ENCODE measurements at places on chromosomes 5 and 9. TPM values are rescaled to one million over a fixed set of nuclear protein-coding genes. Genes with fewer than 3 reads are reported as not detected.

DNA sequence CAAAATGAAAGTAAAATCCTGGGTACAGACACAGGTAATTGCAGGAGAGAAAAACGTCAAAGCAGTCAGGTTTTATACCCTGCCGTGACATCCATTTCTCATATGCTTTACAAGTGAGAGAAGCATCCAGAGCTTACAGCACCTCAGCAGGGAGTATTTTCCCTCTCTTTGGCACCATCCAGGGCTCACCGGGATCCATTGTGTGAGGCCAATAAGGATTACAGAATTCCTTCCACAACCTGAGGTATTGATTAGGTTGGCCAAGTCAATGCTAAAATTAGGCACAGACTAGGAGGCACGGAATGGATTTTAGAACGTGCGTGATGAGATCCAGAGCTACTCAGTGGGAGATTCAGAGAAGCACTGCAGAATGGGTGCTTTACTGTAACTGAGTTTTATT is 296.6 kb downstream of the FBXL7 start:
- DNase-seq = no peak

- DNase-seq = no peak
Observed at GRCh38 chr5:56251918-56252553, 18.9 kb upstream of the ANKRD55 start.

DNA sequence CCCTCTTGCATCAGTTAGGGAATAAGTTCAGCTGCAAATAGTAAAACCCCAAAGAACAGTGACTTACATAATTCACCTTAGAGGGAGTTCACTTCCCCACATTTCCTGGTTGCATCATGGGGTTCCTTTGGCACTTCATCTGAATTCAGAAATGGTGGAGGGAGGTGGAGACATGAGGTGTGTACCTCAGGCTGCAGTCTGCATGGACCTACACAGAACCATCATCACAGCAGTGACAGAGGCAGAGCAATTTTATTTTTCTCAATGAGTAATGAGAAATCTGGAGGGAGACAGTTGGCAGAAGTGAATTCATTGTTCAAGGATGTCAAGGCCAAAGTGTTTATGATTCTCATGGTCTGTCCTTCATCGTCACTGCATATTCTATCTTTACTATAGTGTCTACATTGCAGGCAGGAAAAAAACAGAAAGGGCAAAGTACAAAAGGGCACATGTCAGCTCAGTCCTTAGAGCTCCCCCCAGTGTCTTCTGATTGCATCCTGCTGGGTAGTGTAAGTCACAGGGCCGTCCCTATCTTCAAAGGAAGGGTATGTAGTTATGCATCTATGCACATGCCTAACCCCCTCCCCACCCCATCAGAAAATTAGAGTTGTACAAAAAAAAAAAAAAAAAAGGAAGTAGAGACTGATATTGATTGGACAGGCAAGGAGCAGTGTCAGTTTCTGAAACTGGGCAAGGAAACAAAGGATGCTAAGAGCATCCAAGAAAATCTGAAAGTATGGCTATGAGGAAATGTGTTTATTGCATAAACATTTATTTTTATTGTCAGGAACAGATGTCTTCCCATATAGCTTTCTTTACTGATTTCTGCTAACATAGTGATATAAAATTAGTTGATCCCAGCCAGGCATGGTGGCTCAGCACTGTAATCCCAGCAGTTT is 132.7 kb upstream of the APC start:
- DNase-seq = no peak

DNA sequence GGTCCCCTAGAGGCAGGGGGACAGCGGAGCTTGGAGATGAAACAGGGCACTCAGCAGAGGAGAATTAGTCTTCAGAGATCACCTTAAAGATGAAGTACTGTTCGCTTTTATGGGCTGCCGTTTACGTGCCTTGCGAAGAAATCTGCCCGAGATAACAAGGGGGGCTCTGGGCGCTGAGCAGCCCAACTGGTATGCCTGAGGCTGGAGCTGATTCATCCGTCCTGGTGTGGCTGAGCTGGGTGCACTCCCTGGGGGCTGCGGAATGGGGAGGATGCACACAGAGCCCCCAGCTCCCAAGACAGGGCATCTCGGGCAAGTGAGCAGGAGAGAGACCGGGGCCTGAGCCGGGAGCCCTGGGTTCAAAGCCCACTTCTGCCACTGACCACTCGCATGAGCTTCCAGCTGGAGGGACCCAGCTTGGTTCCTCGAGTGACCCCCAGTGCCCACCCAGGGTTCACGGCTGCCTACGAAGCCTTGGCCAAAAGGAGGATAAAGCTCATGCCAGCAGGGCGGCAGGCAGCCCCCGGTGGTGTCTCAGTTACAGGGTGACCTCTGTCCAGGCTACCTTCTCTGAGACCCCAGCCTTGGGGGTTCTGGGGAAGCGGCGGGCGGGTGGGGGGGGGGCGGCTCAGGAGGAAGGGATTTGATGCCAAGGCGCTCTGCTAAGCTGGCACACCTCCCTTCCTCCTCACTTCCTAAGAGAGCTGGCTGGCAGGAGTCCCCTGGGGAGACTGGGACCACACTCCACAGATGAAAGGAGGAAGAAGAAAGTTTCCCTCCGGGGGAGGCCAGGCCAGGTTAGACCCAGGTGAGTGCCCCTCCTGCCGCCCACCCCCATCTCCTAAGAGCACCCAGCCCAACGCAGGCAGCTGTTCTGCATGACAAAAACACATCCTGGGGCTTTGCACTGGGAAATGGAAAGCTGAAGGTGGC is 5.7 kb downstream of the FIBCD1 start:
- no peak for DNase-seq

GRCh38 chr9:123654994-123655637 is 274.8 kb downstream of the DENND1A start:
- DNase-seq = no peak

DNA sequence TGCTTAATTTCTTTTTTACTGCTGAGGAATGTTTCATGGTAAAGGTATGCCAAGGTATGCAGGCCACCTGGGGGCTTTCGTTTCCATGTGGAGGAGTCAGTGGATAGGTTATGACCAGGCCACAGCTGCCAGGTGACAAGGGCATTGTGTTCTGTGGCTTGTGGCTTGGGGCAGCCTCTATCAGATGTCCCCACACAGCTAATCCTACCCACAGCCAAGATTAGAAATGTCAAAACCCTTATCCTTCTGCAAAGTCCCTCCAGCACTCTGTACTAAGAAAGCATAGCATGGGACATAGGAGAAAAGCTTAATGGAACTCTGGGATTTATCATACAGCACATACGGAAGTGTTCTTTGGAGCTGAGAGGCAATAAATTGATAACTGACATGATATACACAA is 171.2 kb upstream of the S1PR3 start:
- no peak for DNase-seq

GRCh38 chr5:176809544-176810080 is 747 bp upstream of the UNC5A start:
- DNase-seq = no peak

GRCh38 chr9:127334725-127335124 is 62.2 kb upstream of the SLC2A8 start:
- no peak for DNase-seq

- no peak for DNase-seq
Observed at GRCh38 chr9:137739371-137740309, 120.8 kb downstream of the EHMT1 start.

DNA sequence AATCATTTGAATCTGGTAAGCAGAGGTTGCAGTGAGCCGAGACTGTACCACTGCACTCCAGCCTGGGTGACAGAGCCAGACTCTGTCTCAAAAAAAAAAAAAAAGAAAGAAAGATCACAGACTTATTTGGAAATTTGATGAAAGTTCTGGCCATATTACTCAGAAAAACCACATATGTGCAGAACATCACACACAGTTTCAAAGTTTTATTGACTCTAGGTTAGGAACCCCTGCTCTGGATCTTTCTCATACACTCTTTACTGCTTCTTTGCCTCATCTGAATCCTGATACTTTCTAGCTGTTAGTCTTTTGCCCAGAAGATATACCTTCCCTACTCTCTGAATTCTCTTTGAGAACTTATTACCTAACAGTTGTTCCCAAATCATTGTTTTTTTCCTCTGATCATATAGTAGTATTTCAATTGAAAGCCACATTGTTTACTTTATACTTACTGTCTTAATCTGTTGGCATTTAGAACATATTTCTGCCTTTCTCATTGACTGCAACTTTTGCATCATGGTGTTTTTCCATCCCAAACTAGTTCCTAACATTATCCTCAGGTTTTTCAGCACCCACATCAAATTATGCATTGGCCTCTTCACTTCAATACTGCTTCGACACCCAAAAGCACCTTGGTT is 68.7 kb downstream of the LNPEP start:
- DNase-seq = no peak

GRCh38 chr5:56900858-56901578 is 8.4 kb upstream of the SETD9 start:
- no peak for DNase-seq

- DNase-seq = peak; percentile 38
Observed at GRCh38 chr5:177128551-177128981, 5.0 kb upstream of the NSD1 start.

DNA sequence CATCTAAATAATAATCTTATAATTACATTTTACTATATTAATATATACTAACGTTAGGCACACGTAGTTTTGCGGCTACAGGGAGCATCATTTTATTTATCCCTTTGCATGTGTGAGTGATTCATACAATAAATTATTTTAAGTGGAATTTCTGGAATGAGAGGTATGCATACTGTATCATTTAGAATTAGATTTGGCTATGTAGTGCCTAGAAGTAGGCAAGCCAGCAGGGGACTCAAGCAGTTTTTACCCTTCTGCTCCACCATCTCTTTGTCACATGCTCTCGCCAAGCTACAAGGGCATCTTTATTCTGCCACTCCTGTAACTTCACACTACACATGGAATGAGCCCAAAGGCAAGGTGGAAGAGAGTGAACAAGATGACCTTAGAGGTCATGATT is 60.8 kb downstream of the MEGF10 start:
- DNase-seq = no peak

GRCh38 chr5:6583049-6583880 is 49.6 kb downstream of the NSUN2 start:
- no peak for DNase-seq

- DNase-seq = no peak
Observed at GRCh38 chr5:157164521-157164920, 1.5 kb downstream of the GARIN3 start.

- DNase-seq = no peak
Observed at GRCh38 chr5:3105581-3105980, 354.1 kb upstream of the IRX2 start.

GRCh38 chr9:563200-563599 is 278.3 kb upstream of the DMRT1 start:
- DNase-seq = no peak

DNA sequence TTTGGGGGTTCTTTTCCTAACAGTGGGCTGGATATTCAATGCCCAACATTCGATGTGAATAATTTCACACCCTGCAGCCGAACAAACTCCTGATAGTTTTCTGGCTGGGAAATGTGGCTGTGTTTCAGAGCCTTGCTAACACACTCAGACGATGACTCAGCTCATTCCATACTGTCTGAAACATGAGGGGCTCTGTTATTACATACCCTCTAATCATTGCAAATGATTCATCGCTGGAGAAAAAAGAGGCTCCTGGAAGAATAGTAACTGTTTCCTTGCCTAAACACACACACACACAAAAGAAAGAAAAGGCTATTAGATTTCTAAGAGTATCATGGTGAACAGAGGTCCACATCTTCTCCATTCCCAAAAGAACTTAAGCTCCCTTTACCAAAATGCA is 75.8 kb downstream of the OXCT1 start:
- DNase-seq = no peak

DNA sequence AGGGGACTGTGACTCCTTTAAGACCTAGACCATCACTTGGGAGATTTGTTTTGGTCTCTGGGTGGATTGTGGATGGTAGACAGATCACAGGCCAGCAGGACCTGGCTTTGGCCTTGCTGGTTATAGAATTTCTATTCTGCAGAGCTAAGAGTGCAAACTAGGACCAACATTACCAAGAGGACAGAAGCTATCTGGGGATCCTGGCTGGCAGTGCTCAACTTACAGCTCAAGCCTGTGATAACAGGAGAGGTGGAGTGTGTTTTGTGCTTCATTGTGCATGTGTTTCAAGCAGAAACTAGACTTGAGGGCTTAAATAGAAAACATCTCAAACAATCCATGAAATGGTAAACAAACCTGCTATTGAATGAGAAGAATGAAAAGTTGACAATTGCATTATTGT is 106.7 kb downstream of the ZNF462 start:
- DNase-seq = no peak

- DNase-seq = peak; percentile 44
Observed at GRCh38 chr9:131733541-131734061, 6.3 kb downstream of the RAPGEF1 start.

DNA sequence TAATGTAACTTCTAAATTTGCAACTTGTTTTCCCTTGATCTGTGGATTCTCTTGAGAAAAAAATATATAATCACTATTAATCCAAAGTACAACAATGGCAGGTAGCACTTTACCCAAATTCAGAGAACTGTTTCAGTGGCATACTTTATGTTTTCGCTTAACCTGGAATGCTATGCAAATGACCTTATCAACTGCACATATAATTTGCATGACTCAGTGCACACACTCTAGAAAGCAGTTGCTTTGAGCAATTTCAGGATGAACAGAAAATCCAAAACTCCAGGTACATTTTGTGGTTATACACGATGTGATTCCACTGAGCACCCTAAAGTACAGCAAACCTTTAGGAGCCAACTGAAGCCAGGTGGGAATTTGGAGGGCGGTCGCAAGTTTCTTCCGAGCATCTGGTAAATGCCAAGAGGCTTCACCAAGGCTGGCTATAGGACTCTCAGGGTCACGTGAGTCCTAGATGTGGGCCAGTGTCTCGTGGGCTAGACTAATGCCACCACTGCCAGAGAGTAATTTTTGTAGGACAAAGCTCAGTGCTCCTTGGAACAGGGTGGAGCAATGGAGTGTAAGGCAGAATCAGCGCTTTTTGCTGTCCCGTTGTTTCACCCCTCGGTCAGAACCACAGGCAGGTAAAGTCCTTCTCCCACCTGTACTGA is 37.3 kb downstream of the DMGDH start:
- no peak for DNase-seq

DNA sequence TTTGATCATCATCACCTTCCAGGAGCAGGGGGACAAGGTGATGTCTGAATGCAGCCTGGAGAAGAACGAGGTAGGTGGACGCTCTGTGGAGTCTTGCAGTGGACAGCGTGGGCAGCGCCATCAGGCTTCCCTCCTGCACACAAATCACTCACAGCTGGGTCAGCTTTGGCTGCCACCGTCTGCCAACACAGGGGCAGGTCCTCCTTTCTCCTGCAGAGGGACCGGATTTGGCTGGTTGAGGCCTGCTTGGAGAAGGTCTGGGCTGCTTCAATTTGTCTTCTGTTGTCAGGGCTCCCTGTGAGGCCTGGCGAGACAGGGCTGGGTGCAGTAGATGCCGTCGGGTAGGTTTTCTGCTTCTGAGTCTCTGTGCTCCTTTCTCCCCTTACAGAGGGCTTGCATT is 180.6 kb downstream of the CACNA1B start:
- peak; percentile 54 for DNase-seq

GRCh38 chr9:14103115-14103514 is 210.8 kb downstream of the NFIB start:
- no peak for DNase-seq

GRCh38 chr5:39256477-39257235 is 37.3 kb upstream of the FYB1 start:
- DNase-seq = no peak

- DNase-seq = no peak
Observed at GRCh38 chr9:128921881-128922763, 1.3 kb downstream of the PHYHD1 start.

The DENND1A gene
- 13.0 TPM for total RNA-seq

The PAEP gene
- total RNA-seq = not detected

The PCDHA5 gene
- total RNA-seq = 0.32 TPM

The MCIDAS gene
- not detected for total RNA-seq

The PCDHA11 gene
- 6.0 TPM for total RNA-seq

The SLC27A6 gene
- total RNA-seq = not detected

The VCAN gene
- 710 TPM for total RNA-seq

The CYLC2 gene
- not detected for total RNA-seq

The CATSPER3 gene
- total RNA-seq = 0.39 TPM

All from chondrocyte (in vitro differentiated cells).